ENCODE measurements at places on chromosomes 13 and 19.
A peak's percentile ranks its signal among the peaks of the same experiment; 100 is the strongest.

GRCh38 chr13:72662548-72662947 is 64.9 kb downstream of the MZT1 start:
- no peak for DNase-seq

DNA sequence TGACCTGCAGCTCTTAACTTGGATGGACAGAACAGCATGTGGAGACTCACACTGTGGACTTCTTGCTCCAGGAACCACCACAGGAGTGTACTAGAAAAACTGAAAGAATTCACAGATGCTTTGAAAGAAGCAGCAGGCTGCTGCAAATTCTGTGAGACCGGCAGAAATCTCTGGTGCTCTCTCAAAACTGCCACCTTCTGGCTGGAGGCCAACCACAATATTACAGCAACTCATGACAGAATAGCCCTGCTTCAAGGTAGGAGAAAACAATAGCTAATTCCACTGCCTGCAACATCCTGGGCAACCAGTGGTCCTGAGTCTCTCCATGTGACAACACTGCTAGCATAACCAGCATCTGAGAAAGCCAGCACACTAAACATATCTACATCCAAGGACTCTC is 26.9 kb downstream of the CDK8 start:
- DNase-seq: no peak

DNA sequence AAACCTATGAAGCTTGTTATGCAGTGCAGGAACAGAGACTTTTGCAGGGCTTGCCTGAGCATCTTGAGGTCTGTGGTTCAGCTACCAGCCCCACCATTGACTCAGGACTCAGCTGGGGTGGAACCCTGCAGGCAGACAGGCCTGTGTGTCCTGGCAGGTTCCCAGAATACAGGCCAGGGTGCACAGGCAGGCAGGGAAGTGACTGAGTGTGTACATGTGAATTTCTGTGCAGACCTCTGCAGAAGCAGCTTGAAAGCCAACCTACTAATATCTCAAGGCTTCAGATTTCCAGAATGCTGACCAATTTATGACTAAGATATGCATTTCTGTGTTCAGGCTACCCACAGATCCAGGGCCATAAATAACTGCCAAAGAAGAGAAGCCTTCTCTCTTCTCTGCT is 254.4 kb downstream of the DLEU7 start:
- no peak for DNase-seq

DNA sequence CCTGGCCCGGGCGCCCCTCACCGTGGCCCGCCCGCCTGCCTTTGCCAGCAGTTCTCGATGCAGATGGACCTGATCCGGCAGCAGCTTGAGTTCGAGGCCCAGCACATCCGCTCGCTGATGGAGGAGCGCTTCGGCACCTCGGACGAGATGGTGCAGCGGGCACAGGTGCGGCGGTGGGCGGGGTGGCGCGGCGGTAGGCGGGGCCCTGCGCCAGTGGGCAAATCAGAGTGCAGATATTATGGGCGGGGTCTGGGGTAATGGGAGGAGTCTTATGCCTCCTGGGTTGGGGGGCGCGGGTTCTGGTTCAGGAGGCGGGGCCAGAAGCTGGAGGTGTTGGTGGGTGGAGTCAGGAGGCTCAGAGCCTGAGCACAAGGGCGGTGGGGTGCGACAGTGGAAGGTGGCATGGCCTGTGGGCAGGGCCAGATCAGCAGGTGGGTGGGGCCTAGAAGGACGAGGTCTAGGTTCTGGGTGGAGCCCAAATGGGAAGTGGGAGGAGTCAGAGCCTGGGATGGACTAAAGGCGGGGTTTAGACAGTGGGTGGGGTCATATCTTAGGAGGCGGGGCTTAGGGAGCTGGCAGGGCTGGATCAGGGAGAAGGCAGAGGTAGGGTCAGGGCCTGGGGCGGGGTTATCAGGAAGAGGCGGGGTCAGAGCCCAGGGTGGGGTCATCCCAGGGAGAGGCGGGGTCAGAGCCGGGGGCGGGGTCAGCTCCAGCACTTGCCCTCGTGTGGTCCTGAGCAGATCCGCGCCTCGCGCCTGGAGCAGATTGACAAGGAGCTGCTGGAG is 5.6 kb downstream of the APC2 start:
- DNase-seq: peak; percentile 48

All from NCI-H1436 (cell line).